Activated naive CD4-positive, alpha-beta T cell treated with anti-CD3 and anti-CD28 coated beads, Interleukin-2, amount 50 U/mL, for 72 hours (primary cell): ENCODE measurements at places on chromosomes 13 and 19. TPM values are rescaled to one million over a fixed set of nuclear protein-coding genes. Genes with fewer than 3 reads are reported as not detected.

GRCh38 chr19:35822579-35822978 lies 9.9 kb upstream of the PRODH2 start:
- DNase-seq, result no peak

FBN3 gene
- total RNA-seq, result not detected

SYCN gene
- total RNA-seq, result not detected

GRCh38 chr19:8192221-8192820 lies 16.8 kb upstream of the CERS4 start:
- DNase-seq, result no peak

DNA sequence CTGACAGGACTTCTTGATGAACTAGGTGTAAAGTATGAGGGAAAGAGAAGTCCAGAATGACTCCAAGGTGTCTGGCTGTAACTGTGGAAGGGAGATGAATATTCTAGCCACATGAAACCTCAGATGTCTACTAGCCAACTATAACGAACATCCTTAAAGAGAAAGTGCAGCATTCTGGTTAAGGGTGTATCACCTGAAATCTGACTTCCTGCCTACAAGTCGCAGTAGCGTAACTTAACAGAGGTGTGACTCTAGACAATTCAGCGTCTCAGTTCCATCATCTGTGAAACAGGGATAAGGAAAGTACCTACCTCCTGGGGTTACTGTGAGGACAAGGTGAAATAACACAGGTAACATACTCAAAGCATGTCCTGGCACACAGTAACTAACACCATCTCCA lies 145.7 kb upstream of the FBXL3 start:
- DNase-seq, result no peak
